ENCODE measurements at places on chromosomes 4 and X. TPM values are rescaled to one million over a fixed set of nuclear protein-coding genes. Genes with fewer than 3 reads are reported as not detected.

Gene MAGEB1
- polyA plus RNA-seq, result not detected

Gene POU3F4
- 0.24 TPM for polyA plus RNA-seq

Gene QRFPR
- not detected for polyA plus RNA-seq

Gene ZGRF1
- 7.7 TPM for polyA plus RNA-seq

Gene MTNR1A
- not detected for polyA plus RNA-seq

Gene ZIC3
- 1.7 TPM for polyA plus RNA-seq

Gene ATP2B3
- polyA plus RNA-seq, result 12.9 TPM

Gene ESX1
- not detected for polyA plus RNA-seq

Gene OCIAD1
- polyA plus RNA-seq, result 891 TPM

Gene SOWAHD
- polyA plus RNA-seq, result not detected

Gene CAPN6
- 0.11 TPM for polyA plus RNA-seq

Gene VCX3A
- not detected for polyA plus RNA-seq

Gene ASMT
- not detected for polyA plus RNA-seq

Gene F9
- polyA plus RNA-seq, result not detected

Gene BST1
- polyA plus RNA-seq, result not detected

Gene LONRF3
- polyA plus RNA-seq, result 0.99 TPM

Gene CENPVL1
- polyA plus RNA-seq, result 0.92 TPM

Gene PAK3
- polyA plus RNA-seq, result 23.9 TPM

All from Purkinje cell (primary cell).